ENCODE measurements at places on chromosomes 11 and 22.

- no peak for DNase-seq
Observed at GRCh38 chr22:39220890-39221850, 23.6 kb downstream of the PDGFB start.

DNA sequence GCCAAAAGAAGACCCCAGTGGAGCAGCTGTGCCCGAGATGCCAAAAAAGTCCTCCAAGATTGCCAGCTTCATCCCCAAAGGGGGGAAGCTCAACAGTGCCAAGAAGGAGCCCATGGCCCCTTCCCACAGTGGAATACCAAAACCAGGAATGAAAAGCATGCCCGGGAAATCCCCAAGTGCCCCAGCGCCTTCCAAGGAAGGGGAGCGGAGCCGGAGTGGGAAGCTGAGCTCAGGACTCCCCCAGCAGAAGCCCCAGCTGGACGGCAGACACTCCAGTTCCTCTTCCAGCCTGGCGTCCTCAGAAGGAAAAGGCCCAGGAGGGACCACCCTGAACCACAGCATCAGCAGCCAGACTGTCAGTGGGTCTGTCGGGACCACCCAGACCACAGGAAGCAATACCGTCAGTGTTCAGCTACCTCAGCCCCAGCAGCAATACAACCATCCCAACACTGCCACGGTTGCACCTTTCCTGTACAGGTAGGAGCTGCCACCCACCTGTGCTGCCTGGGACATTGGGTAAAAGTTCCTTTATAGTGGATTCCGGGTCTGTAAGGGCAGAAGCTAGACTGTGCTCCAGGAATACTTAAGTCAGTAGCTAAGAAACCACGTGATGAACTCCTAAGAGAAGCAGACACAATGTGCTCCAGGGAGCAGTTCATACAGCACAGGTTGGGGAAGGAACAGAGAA, 221.3 kb downstream of the NAV2 start:
- DNase-seq: no peak

GRCh38 chr11:96367342-96367741, 22.4 kb downstream of the CCDC82 start:
- DNase-seq: no peak

GRCh38 chr22:20967697-20968211, 699 bp downstream of the AIFM3 start:
- no peak for DNase-seq

DNA sequence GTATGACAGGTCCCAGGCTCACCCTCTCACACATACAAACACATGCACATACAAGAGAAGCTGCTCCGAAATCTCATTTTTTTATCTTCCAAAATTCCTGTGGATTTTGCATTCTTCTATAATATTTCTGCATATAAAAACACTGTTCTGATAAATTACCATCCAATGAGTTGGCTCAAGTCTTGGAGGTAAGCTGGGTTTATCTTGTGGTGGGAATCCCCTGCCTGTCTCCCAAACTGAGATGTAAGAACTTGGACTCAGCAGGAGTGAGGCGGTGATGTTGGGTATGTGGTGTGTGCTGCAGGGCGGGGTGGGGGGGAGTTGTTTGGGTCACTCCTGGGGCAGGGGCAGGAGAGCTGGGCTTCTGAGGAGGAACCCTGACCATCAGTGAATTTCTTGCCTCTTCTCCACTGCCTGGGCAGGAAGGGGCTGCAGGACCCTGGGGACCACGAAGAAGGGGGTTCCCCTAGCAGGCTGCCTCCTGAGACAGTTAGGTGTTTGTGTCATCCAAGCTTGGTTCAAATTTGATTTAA, 6.8 kb upstream of the P2RY6 start:
- no peak for DNase-seq

DNA sequence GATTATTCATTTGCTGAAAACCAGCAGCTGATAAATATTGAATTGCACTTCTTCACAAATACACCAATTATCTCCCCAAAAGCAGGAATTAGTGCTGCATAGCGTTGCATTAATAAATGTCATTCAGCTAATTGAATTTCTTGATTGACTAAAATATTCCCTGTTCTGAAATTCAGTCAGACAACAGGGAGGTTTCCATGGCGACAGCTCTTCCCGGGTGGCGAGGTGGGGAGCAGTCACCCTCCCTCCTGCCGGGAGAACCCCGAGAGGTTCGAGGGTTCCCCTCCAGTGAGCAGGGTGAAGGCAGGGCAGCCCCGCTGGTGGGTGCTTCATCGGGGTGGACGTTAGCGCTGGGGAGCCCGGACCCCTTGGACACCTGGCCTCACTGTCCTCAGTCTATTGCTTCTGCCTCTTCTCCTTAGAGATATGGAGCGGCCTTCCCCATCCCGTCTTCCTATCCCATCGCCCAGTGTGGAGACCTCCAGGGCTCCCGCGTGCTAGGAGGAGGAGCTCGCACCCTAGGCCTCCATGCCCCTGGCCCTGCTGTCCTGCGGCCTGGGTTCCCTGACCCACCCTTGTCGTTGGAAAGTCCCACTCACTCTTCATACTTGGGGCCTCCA, 983.5 kb downstream of the BRD1 start:
- DNase-seq: no peak

Measured in activated T-cell treated with anti-CD3 and anti-CD28 coated beads, Interleukin-2, amount 50 U/mL, for 1 hour (primary cell).